ENCODE measurements at places on chromosomes 3 and 15.
A peak's percentile ranks its signal among the peaks of the same experiment; 100 is the strongest.

DNA sequence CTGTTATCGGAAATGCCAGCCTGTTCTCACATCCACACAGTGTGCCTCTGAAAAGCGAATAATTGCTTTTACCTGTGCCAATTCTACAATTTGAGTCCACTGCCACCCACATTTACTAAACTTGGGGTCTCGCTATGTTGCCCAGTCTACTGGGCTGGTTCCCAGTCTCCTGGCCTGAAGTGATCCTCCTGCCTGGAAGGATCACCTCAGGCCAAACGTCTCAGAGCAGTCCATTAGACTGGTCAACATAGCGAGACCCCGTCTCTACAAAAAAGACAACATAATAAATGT lies 827 bp upstream of the INO80 start:
- peak overlapping the region; percentile 81 for H3K4me3 ChIP-seq
- DNase-seq: no peak
- H3K27me3 ChIP-seq: no peaks in the 10 kb centered on the region
- peaks cover 6% of the 10 kb centered on the region for H3K4me1 ChIP-seq
- peak overlapping the region; percentile 100 for H3K27ac ChIP-seq

GRCh38 chr3:190486908-190487607 lies 26.8 kb upstream of the IL1RAP start:
- H3K4me1 ChIP-seq: peaks cover 17% of the 10 kb centered on the region
- H3K27ac ChIP-seq: no peak overlapping the region
- DNase-seq: no peak

DNA sequence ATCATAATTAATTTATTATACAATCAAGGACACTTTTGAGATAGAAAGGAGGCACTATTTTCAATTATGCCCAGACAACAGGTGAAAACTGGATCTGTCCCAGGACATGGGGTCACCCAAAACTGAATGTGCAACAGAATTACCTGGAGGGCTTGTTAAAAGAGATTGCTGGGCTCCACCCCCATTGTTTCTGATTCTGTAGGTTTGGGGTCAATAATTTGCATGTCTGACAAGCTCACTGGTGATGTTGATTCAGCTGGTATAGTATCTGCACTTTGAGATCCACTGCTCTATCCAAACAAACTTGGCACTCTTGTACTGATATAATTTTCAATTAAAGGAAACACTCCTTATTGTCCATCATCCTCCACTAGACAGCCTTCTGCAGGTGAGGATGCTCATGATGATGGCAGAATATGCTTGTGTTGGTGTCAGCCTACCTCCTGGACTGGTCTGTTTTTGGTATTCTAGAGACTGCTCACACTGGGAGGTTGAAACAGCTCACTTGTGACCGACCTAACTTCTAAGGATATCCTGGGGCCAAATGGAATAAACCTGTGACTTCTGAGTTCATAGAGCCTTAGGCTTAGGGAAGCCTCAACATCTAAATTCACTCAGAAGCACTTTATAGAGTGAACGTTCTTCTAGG lies 2.2 kb downstream of the P2RY14 start:
- no peak for DNase-seq
- no peaks in the 10 kb centered on the region for H3K4me1 ChIP-seq
- H3K4me3 ChIP-seq: no peak overlapping the region
- no peaks in the 10 kb centered on the region for H3K36me3 ChIP-seq
- no peak overlapping the region for H3K27ac ChIP-seq
- no peaks in the 10 kb centered on the region for H3K27me3 ChIP-seq

GRCh38 chr3:190414297-190414696 lies 26.3 kb downstream of the CLDN16 start:
- no peaks in the 10 kb centered on the region for H3K27me3 ChIP-seq
- H3K36me3 ChIP-seq: no peaks in the 10 kb centered on the region
- no peak overlapping the region for H3K27ac ChIP-seq
- H3K4me3 ChIP-seq: no peak overlapping the region
- no peak for DNase-seq

DNA sequence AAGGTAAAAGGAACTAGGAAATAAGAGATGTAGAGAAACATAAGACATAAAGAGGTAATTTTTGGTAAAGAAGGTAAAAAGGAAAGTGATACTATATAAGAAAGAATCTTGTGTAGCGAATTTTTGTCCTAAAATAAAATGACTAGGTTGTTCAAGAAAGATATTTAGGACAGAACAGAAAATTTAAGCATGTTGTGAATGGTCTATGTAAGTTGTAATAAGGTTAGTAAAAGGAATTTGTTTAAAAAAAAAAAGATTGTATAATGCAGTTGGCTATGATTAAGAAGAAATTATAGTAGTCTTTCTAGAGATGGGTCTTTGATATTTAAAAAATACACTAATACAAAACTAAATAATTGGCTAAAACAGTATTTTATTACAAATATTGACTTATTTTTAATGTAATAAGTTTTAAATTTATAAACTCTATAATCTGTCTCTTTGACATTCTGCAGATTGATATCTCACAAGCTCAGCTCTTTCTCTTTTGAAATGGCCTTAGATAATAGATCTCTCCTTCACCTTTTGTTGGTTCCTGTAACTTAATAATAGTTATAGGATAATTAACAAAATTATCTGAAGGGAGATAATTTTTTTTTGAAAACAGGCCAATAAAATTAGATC lies 3.7 kb upstream of the SLC41A3 start:
- no peaks in the 10 kb centered on the region for H3K27me3 ChIP-seq
- no peak overlapping the region for H3K27ac ChIP-seq
- no peaks in the 10 kb centered on the region for H3K36me3 ChIP-seq
- no peak overlapping the region for H3K4me3 ChIP-seq
- DNase-seq: no peak
- H3K4me1 ChIP-seq: no peaks in the 10 kb centered on the region

GRCh38 chr15:99994849-99995248 lies 261.6 kb upstream of the LYSMD4 start:
- no peak overlapping the region for H3K27ac ChIP-seq
- H3K27me3 ChIP-seq: no peaks in the 10 kb centered on the region
- no peak for DNase-seq
- H3K4me1 ChIP-seq: peaks cover 9% of the 10 kb centered on the region
- H3K4me3 ChIP-seq: no peak overlapping the region

GRCh38 chr3:162034368-162034767 lies 537.8 kb downstream of the OTOL1 start:
- no peak overlapping the region for H3K27ac ChIP-seq
- no peaks in the 10 kb centered on the region for H3K36me3 ChIP-seq
- no peaks in the 10 kb centered on the region for H3K27me3 ChIP-seq

- H3K4me1 ChIP-seq: peaks cover 36% of the 10 kb centered on the region
- no peaks in the 10 kb centered on the region for H3K36me3 ChIP-seq
- no peak overlapping the region for H3K27ac ChIP-seq
These were observed 7.6 kb downstream of the SMAD3 start for GRCh38 chr15:67072958-67073357.

GRCh38 chr3:100761211-100761942 lies 52.1 kb downstream of the TFG start:
- no peak overlapping the region for H3K4me3 ChIP-seq
- H3K36me3 ChIP-seq: no peaks in the 10 kb centered on the region

GRCh38 chr3:186185194-186185787 lies 76.4 kb upstream of the ETV5 start:
- H3K4me3 ChIP-seq: no peak overlapping the region
- DNase-seq: no peak
- H3K27ac ChIP-seq: no peak overlapping the region
- no peaks in the 10 kb centered on the region for H3K36me3 ChIP-seq

- no peak overlapping the region for H3K27ac ChIP-seq
- DNase-seq: no peak
- no peak overlapping the region for H3K4me3 ChIP-seq
- no peaks in the 10 kb centered on the region for H3K27me3 ChIP-seq
- H3K4me1 ChIP-seq: no peaks in the 10 kb centered on the region
- no peaks in the 10 kb centered on the region for H3K36me3 ChIP-seq
These were observed 5.6 kb downstream of the ZBED2 start for GRCh38 chr3:111589303-111590142.

- peak overlapping the region; percentile 10 for H3K4me3 ChIP-seq
- H3K4me1 ChIP-seq: no peaks in the 10 kb centered on the region
- DNase-seq: peak; percentile 89
- no peak overlapping the region for H3K27ac ChIP-seq
These were observed 23.7 kb upstream of the RNU6-1 start for GRCh38 chr15:67863442-67863987.

DNA sequence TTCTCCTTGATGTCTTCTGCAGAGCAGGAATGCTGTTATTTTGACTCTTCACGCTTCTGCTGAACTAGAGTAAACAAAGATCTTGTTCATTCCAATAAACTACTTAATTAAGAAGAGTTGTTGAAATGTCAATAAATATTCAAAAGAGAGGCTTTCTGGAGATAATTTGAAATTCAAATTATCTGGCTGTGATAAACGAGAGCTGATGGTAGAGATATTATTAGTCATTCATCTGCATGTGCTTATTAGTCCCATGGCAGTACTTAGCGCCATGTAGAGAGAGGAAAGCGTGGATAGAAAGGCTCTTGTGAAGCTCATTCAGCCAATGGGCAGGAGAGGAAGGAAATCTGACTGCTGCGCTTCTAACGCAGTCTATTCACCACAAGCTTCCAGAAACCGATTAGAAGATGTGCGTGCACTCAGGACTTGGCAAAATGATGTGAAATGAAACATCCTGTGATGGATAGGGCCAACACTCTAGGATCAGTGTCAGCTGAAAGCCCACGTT lies 251.1 kb downstream of the GABRB3 start:
- no peaks in the 10 kb centered on the region for H3K36me3 ChIP-seq
- H3K27ac ChIP-seq: no peak overlapping the region
- H3K4me3 ChIP-seq: no peak overlapping the region
- DNase-seq: no peak
- no peaks in the 10 kb centered on the region for H3K27me3 ChIP-seq

DNA sequence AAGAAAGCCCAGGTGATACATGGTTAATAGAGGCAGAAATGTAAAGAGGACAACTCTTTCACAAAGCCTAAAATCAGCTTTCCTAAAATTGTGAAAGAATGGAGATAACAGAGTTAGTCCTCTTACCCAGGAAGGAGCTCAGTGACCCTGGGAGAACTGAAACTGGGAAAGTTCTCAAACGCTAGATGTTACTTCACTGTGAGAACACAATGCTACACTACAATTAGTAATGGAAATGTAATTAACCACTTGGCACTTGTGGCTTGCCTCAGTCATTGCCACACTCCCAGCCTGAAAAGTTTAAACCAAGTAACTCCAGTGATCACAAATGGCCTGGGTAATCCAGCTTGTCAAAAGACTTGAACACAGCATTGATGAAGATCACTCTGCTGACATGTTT lies 102.7 kb upstream of the FGF7 start:
- H3K4me3 ChIP-seq: no peak overlapping the region
- H3K4me1 ChIP-seq: peaks cover 4% of the 10 kb centered on the region
- no peak for DNase-seq
- H3K27me3 ChIP-seq: no peaks in the 10 kb centered on the region
- H3K36me3 ChIP-seq: no peaks in the 10 kb centered on the region
- H3K27ac ChIP-seq: no peak overlapping the region

DNA sequence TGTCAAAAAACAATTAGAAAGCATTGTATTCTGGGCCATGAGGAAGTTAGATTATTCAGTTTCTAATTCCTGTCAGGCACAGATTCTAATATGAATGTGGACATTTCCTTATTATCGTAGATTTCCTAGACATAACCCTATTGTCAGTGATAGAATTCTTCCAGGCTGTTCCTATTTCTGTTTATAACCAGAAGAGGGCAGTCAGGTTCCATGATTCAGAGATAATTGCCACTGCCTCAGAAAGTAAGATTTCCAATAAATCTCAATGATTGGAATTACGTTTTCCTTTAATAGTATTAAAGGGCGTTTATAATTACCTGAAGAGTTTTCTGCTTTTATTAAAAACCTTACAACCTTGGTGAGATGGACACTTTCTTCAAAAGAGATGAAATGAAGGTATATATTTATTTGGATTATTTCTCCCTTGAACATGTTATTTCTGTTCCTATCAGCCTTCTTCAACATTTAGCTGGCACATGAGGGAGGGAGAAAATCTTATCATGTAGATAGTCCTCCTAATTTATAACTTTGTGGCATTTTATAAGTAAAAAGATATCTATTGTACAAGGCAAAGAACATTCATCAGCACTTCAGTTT lies 439.2 kb downstream of the MCTP2 start:
- H3K4me3 ChIP-seq: no peak overlapping the region
- H3K27ac ChIP-seq: no peak overlapping the region
- H3K4me1 ChIP-seq: peaks cover 5% of the 10 kb centered on the region
- DNase-seq: peak; percentile 63
- H3K36me3 ChIP-seq: no peaks in the 10 kb centered on the region

GRCh38 chr15:47484059-47484458 lies 233.2 kb upstream of the SEMA6D start:
- no peak for DNase-seq
- H3K4me3 ChIP-seq: no peak overlapping the region
- H3K36me3 ChIP-seq: no peaks in the 10 kb centered on the region
- H3K4me1 ChIP-seq: peaks cover 16% of the 10 kb centered on the region
- peak overlapping the region; percentile 64 for H3K27ac ChIP-seq

DNA sequence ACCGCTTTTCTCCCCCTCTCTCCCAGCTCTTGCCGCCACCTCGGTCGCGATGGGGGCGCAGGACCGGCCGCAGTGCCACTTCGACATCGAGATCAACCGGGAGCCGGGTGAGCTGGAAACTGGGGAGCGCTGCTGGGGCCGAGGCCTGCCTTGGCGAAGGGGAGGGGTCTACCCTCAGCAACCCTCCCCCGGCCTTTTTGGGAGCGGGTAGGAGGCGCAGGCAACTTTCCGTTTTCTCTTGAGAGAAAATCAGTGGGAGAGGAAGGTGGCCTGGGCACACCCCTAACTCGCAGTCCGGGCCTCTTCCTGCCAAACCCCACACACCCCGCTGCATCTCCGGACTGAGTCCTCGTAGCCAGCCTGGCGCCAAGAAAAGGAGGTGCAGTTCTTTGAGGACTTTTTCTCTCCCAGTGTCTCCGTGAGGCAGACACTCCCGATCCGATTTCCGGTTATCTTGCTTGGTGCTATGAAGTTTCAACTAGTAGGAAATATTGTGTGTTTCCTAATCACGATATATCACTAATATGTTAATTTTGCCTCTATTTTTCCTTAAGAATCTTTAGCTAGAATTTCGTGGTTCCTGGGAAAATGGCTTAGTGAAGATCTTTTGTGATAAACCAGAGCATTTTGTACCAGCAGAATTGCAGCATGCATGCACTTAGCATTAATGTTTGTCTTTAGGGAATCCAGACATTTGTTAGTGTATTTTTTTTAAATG lies 631 bp downstream of the NKTR start:
- no peaks in the 10 kb centered on the region for H3K36me3 ChIP-seq
- no peaks in the 10 kb centered on the region for H3K27me3 ChIP-seq
- DNase-seq: peak; percentile 72
- H3K27ac ChIP-seq: peak overlapping the region; percentile 97

GRCh38 chr3:179744667-179745066 lies 91.8 kb downstream of the USP13 start:
- no peak for DNase-seq
- H3K4me3 ChIP-seq: no peak overlapping the region
- peaks cover 24% of the 10 kb centered on the region for H3K36me3 ChIP-seq
- no peaks in the 10 kb centered on the region for H3K27me3 ChIP-seq
- H3K27ac ChIP-seq: no peak overlapping the region

DNA sequence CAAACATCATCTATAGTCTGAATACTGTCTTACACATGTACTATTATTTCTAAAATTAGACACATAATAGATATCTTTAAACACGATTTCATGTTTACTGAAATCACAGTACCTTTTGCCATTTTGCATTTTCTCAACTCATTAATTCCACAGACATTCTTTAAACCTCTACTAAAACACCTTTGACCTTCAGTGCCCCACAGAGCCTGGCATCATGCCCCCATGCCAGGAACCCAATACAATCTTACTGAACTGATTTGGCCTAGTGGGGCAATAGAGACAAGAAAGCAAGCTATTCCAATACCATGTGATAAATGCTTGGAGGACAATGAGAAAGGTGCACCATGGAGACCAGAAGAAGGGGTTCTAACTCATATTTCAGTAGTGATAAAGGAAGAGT lies 19.3 kb upstream of the GUCA1C start:
- H3K4me3 ChIP-seq: no peak overlapping the region
- no peak overlapping the region for H3K27ac ChIP-seq
- DNase-seq: no peak
- no peaks in the 10 kb centered on the region for H3K27me3 ChIP-seq
- no peaks in the 10 kb centered on the region for H3K4me1 ChIP-seq

Measured in cardiac muscle cell (in vitro differentiated cells and primary cell).